ENCODE measurements at places on chromosomes 2 and 18. TPM values are rescaled to one million over a fixed set of nuclear protein-coding genes. Genes with fewer than 3 reads are reported as not detected.

PER2 gene
- total RNA-seq = 8.2 TPM

HOXD13 gene
- not detected for total RNA-seq

CD302 gene
- 59.4 TPM for total RNA-seq

RHOB gene
- 1,356 TPM for total RNA-seq

ABCG5 gene
- not detected for total RNA-seq

ATG4B gene
- total RNA-seq = 146 TPM

FOXD4L1 gene
- total RNA-seq = not detected

DCC gene
- 0.84 TPM for total RNA-seq

KANSL1L gene
- 87.0 TPM for total RNA-seq

KCNE4 gene
- total RNA-seq = 8.4 TPM

PDE11A gene
- total RNA-seq = not detected

PRPF40A gene
- total RNA-seq = 71.0 TPM

AFTPH gene
- 27.7 TPM for total RNA-seq

SEPTIN2 gene
- 311 TPM for total RNA-seq

POU3F3 gene
- not detected for total RNA-seq

KIF5C gene
- 47.9 TPM for total RNA-seq

GPR35 gene
- total RNA-seq = 0.90 TPM

C1GALT1C1L gene
- 0.42 TPM for total RNA-seq

FMNL2 gene
- 131 TPM for total RNA-seq

SH3YL1 gene
- total RNA-seq = 32.0 TPM

SLC38A11 gene
- total RNA-seq = not detected

PASK gene
- total RNA-seq = 4.4 TPM

SLC23A3 gene
- total RNA-seq = 0.21 TPM

HPCAL1 gene
- total RNA-seq = 56.7 TPM

CTAGE1 gene
- total RNA-seq = not detected

RDH14 gene
- 38.7 TPM for total RNA-seq

MOCOS gene
- 9.6 TPM for total RNA-seq

TMBIM1 gene
- total RNA-seq = 184 TPM

NT5C1B gene
- not detected for total RNA-seq

TDRD15 gene
- total RNA-seq = 0.30 TPM

VSNL1 gene
- 1.2 TPM for total RNA-seq

MARCHF4 gene
- total RNA-seq = not detected

PRKAG3 gene
- not detected for total RNA-seq

IL36G gene
- not detected for total RNA-seq

HAAO gene
- 5.9 TPM for total RNA-seq

ERFE gene
- total RNA-seq = not detected

PJVK gene
- total RNA-seq = 7.5 TPM

LIMS2 gene
- total RNA-seq = 100 TPM

B3GNT7 gene
- total RNA-seq = 2.6 TPM

ZNF521 gene
- total RNA-seq = 66.3 TPM

EPHA4 gene
- total RNA-seq = 24.3 TPM

FBXO48 gene
- 2.0 TPM for total RNA-seq

LYPD6 gene
- 2.4 TPM for total RNA-seq

GKN1 gene
- total RNA-seq = not detected

EXOC6B gene
- 34.9 TPM for total RNA-seq

GBX2 gene
- total RNA-seq = not detected

FAM124B gene
- total RNA-seq = 12.3 TPM

Measured in tibial nerve (tissue), 4 donors.